ENCODE measurements at places on chromosomes 6 and 20.

DNA sequence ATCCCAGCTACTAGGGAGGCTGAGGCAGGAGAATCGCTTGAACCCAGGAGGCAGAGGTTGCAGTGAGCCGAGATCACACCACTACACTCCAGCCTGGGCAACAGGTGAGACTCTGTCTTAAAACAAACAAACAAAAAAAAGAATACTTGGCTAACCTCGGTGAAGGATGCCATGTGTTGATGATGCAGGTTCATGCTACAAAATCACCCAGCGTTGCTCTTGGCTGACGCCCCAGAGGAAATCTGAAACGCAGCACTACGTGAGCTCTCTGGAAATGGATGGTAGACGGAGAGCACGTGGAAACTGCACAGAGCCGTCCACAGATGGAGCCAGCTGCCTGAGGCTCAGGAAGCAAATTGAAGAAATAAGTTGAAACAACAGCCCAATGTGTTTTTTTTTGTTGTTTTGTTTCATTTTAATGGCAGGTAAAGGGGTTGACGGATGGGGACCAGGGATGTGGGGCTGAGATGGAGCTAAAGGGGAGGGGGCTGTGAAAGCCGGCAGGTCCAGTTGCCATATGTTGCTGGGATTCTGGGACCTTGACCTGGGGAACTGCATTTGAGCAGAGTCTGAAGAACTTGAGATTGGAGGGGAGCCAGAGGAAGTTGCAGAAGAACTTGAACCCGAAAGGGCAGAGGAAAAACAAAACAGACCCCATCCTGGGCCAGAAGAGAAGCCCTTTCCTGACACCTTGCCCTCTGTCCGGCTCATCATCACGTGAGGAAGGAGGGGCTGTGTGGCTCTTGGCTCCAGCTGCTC lies 12.8 kb upstream of the MANBAL start:
- peak; percentile 17 for DNase-seq

GRCh38 chr6:3307436-3307835 lies 48.7 kb downstream of the PSMG4 start:
- DNase-seq, result no peak

- no peak for DNase-seq
Measured at GRCh38 chr6:9628819-9629218, 786.1 kb downstream of the TFAP2A start.

DNA sequence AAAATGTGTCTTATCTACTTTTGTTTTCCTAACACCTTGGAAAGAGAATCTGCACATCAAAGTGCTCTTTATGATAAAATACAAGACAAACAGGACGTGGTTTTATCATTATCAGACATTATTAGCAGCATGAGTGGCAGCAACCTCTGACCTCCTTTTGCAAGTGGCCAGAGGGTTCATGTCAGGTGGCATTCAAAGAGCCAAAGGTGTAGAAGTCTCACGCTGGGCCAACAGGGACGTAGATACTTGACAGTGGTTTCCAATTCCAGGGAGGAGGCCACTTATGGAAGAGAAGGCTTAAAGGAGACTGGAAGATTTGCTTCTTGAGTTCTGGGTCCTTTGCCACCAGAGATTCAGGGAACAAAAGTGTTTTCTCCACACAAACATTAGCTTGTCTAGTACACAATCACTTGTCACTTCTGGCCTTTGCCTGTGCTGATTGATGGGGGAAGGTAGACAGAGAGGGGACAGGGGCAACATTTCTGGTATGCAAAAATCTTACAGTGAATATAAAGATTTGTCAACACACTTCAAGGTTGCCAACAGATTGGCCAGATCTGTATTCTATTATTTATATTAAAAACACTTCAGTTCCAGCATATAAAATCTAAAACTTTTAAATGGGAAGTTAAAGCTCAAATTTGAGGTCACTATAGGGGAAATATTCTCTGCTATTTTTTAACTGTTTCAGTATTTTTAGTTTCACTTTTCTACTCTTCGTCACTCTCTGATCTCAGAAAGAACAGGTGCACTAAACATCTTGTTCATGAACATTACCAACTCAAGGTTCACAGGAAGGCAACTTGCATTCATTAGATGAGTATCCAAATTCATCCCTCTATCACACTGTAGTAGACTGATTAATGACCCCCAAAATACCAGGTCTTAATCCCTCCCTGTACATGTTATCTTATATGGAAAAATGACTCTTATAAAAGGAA lies 52.1 kb upstream of the FBXO30 start:
- DNase-seq, result no peak

DNA sequence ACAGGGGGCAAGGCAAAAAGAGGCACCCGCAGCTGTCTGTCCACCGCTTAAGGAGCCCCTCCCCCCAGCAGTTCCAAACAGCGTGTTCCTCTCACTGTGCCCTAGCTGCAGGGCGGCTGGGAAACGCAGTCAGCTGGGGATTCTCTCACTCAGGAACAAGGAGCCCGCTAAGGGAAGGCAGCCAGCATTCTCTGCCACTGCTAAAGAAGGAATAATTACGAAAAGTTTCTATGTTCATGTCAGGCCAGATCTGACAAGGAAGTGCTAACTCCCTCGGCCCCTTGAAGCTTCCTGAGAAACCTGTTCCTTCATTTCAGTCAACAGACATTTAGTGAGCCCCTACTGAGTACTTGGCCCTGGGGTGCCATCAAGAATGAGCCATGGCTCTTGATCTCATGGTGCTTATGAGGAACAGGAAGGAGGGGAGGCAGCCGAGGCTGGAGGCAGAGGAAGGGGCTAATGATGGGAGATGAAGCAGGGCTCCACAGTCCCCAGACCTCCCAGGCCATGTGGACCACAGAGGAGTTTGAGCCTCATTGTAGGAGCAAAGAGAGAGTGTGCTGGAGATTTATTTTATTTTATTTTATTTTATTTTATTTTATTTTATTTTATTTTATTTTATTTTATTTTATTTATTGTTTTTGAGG lies 101.7 kb upstream of the PMEPA1 start:
- DNase-seq, result no peak

DNA sequence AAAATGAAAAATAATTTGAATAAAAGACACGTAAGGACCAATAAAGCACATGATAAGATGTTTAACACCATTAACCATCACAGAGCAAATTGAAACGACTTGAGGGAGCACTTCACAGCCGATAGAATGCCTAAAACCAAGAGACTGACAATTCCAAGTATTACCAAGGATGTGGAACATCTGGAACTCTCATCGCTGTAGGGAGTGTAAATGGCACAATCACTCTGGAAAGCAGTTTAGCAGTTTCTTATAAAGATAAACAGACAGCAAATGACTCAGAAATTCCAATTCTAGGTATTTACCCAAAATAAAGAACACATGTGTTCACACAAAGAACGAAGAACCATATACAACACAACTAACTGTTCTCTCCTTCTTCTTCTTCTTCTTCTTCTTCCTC lies 8.5 kb upstream of the UBD start:
- DNase-seq, result no peak

GRCh38 chr6:29728875-29729270 lies 5.6 kb downstream of the HLA-F start:
- DNase-seq, result no peak

All from NCI-H526 (cell line).